GM06990 (cell line): ENCODE measurements at places on chromosomes 3 and 15.

GRCh38 chr15:99928429-99928981, 195.3 kb upstream of the LYSMD4 start:
- peak; percentile 85 for DNase-seq

- DNase-seq, result no peak
These were observed 126.2 kb downstream of the TPRG1 start for GRCh38 chr3:189297932-189298331.

- no peak for DNase-seq
These were observed 54.8 kb downstream of the LYZL4 start for GRCh38 chr3:42355612-42356011.

DNA sequence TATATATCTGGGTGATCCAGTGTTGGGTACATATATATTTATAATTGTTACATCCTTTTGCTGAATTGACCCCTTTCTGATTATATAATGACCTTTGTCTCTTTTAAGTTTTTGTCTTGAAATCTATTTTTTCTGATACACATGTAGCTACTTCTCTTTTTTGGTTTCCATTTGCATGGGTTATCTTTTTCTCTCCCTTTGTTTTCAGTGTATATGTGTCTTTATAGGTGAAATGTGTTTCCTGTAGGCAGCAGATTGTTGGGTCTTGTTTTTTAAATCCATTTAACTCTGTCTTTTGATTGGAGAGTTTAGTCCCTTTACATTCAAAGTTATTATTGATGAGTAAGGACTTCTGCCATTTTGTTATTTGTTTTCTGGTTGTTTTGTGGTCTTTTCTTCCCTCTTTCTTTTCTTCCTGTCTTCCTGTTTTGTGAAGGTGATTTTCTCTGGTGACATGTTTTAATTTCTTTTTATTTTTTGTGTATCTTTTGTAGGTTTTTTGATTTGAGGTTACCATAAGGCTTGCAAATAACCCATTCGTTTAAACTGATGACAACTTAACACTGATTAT, 56.8 kb downstream of the STARD9 start:
- no peak for DNase-seq

GRCh38 chr15:73246898-73247297, 121.9 kb downstream of the HCN4 start:
- no peak for DNase-seq

- no peak for DNase-seq
These were observed 107.4 kb downstream of the GLDN start for GRCh38 chr15:51448622-51449399.

DNA sequence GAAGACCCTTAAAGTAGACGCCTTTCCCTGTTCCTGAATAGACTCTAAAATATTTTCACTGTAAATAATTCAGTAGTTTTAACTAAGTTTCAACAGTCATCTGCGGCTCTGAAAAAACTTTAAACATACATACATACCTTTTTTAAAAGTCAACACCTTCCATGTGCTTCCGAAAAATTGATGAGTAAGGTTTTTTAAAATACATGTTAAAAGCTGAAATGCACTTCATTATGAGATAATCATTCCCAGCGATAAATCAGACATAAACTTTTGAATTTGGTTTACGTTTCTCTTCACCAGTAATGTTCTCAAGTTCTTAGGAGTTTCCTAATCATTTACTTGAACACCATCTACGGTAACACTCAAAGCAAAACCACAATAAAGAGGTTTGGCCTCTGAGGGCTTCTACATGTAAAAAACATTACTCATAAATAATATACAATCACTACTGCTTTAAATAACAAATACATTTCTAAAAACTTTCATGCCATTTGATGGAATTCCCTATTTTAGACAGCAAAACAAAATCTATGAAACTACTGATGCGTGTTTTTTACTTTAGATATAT, 403.5 kb downstream of the SHQ1 start:
- DNase-seq, result no peak
